ENCODE measurements at places on chromosomes 2 and 18. TPM values are rescaled to one million over a fixed set of nuclear protein-coding genes. Genes with fewer than 3 reads are reported as not detected.

The CD8A gene
- total RNA-seq: 11.1 TPM

The RBKS gene
- total RNA-seq: 5.3 TPM

DNA sequence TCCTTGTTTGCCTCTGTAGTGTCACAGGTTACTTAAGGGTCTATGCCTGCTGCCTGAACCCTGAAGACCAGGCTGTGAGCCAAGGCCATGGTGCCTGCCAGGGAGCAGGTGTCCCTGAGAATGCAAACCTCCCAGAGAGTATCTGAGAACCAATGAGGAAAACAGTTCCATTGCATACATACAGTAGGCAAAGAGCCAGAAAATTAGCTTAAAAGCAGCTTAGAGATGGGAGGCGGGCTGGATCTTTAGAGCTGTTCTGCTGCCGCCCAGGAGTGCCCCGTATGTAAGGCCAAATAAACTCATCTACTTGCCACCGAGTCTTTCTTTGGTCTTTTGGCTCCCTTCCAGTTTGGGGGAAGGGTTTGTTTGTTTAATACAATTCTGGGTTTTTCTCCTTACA, 327.9 kb downstream of the CLIP4 start:
- no peak for DNase-seq

GRCh38 chr2:165572151-165572550, 102.7 kb downstream of the CSRNP3 start:
- peak; percentile 35 for DNase-seq

DNA sequence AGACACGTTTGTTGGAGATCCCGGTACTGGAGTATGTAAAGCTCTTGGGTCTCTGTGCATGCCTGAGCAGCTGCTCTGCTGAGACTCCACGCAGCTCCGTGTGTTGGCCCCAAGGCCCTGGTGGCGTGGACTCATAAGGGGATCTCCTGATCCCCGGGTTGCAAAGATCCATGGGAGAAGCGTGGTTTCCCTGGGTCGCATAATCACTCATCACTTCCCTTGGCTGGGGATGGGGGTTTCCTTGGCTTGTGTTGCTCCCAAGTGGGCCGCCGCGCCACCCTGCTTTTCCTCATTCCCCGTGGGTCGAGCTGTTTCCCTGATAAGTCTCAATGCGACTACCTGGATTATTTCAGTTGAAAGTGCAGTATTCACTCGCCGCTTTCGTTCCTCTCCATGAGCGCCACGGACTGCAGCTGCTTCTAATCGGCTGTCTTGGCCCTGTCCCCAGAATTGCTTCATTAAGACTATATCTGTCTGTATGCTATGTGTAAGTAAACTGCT, 76.0 kb downstream of the EPC2 start:
- peak; percentile 42 for DNase-seq

DNA sequence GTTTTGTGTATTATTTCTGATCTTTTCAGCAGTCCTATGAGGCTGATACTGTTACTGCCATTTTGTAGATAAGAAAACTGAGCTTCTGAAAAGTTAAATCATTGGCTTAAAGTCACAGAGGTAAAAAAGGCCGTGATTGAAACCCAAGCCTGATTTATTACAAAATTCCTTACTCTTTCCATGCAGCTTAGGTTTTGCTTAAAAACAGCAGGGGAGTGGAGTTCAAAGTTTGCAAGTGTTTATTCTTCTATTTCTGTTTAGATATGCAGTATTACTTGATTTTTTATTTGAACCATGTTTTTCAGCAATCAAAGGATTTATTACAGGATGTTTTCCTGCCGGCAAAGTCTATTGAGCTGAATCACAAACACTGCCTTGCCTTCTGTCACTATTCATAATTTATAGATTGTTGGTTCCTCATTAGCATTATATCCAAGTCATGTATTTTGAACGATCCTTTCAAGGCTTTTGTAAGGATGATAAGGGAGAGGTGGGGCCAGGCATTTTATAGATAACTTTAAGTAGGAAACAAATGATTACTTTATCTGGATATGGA, 31.9 kb upstream of the MSTN start:
- no peak for DNase-seq

GRCh38 chr2:189369566-189369965, 71.7 kb upstream of the WDR75 start:
- DNase-seq: no peak

GRCh38 chr2:109226128-109226527, 97.1 kb downstream of the SH3RF3 start:
- no peak for DNase-seq

GRCh38 chr2:241957276-241957675, 87.7 kb downstream of the RTP5 start:
- DNase-seq: no peak

DNA sequence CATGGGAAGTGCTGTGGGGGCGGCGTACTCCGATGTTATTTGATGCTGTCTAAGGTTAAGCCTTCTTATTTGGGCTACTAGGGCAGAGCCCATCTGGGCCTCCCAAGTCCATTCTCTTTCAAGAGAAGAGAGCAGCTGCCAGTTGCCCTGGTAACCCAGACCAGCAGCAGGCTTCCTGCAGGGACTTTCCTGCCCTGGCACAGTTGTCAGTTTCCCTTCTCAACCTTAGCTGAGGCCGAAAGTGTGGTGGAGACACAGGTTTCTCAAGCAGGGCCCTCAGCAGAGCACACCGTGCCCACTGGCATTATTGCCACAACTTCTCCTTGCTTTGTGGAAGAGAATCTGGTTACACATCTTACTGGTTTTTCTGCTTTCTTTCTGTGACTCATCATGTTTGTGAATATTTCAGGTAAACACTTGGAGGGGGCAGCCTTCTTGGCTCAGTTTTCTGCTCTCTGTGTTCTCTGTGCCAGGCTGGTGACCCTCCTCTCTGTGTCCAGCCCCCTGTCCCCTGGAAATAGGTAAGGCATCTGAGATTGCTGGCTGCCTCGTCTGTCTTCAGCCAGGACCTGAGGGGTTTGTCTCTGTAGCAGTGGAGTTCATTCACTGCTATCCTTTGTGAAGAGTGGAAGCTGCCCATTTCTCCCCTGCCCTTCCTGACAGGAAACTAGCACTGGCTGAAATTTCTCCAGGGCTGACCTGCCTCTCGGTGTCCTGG, 111.0 kb downstream of the B3GNT2 start:
- no peak for DNase-seq

DNA sequence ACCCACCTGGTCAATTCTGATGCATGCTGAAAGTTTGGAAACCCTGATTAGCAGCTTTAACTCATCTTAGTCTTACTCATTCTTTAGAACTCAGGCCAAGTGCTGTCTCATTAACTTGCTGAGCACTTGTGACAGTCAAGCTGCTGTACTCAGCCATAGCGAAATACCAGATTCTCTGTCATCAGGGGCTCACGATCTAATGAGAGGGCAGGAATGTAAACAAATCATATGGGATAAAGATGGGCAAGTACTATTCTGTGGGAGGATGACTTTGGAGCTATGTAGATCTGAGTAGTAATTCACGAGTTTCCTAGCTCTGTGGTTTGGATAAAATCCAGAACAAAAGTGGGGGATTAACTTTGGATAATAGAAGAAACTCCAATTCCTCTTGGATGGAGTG, 376.6 kb downstream of the HRH4 start:
- no peak for DNase-seq

- no peak for DNase-seq
Observed at GRCh38 chr18:48621240-48621639, 82.4 kb downstream of the CTIF start.
